NCI-H1436 treated with DMSO at 0.1 percent for 48 hours (cell line): ENCODE measurements at places on chromosomes 2 and 18.

DNA sequence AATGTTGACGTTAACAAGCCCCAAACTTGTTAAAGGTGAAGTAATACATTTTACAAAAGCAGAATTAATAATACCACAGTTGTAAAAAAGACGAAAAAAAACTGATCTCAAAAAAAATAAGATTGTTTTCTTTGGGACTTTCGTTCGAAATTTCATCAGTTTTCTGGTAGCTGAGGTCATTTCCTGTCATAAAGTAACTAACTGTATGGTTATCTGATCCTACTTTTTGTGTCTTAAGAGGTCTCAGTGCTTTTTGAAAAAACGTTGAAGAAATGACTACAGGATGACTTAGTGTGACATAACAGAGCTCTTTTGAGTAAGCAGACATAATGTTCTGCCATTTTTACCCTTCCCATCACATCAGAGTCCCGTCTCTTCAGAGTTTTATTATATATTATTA lies 79.3 kb downstream of the BIRC6 start:
- no peak for DNase-seq

- no peak for DNase-seq
Observed at GRCh38 chr2:195734395-195734794, 77.4 kb downstream of the SLC39A10 start.

GRCh38 chr2:46299365-46300263 lies 2.4 kb downstream of the EPAS1 start:
- DNase-seq: no peak

DNA sequence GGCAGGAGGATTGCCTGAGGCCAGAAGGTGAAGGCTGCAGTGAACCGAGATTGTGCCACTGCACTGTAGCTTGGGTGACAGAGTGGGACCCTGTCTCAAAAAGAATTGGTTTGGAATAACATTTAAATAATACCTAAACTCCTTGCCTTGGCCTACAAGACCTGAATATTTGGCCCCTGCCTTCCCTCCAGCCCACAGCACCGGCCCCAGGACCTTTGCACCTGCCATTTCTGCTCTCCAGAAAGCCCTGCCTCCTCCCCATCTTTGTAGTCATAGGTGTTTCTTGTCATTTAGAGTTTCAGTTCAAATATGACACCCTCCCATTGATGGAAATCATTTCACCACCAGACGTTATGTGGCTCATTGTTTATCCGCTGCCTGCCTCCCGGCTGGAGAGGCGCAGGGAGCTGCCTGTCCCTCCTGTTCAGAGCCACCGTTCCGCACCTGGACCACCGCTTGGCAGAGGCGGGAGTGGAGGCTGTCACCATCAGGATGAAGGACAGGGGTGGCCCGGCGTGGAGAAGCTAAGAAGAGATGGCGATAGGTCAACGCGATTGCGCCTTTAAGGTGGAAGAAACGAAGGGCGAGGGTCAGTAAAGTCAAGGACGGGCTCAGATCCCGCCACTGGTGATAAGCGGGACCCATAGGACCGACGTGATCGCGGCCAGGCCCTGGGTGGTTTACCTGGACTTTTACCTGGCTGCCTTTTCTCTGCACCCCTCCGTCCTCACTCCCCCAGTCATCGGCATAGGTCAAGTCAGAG lies 638 bp upstream of the LPIN1 start:
- DNase-seq: no peak

DNA sequence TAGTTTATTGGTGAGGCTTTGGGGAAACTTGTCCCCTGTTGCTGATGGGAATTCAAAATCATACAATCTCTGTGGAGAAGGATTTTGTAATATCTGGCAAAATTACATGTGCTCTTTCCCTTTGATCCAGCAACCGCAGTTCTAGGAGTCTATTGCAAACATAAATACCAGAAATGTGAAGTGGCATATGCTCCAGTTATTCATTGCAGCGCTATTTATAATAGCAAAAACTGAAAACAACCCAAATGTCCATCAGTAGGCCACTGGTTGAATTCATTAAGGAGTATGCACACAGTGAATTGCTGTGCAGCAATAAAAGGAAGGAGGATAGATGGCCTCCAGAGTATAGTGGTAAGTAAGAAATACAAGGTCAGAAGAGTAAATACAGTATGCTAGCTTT lies 76.5 kb downstream of the HNRNPLL start:
- no peak for DNase-seq

GRCh38 chr2:104889291-104889959 lies 35.5 kb downstream of the POU3F3 start:
- DNase-seq: no peak
